Upper lobe of right lung (tissue), 1 donor: ENCODE measurements at places on chromosomes 11 and 22.

GRCh38 chr11:130523609-130524008 lies 75.2 kb downstream of the ADAMTS15 start:
- DNase-seq = no peak

DNA sequence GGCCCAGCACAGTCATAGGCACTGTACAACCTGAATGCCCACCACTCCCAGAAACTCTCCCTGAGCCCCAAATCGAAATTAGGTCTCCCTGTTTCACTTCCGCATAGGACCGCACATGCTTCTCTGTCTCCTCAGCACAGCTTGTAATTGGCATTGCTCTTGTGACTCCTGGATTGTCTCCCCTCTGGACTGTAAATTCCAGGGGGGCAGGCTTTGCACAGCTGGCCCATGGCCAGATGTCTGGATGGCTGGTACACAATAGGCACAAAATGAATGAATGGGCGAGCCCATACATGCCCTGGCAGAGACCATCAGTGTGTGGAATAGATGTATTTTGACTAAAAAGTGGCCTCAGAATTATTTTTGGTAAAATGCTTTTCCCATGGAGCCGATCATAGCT lies 63.3 kb upstream of the PHF21B start:
- no peak for DNase-seq

DNA sequence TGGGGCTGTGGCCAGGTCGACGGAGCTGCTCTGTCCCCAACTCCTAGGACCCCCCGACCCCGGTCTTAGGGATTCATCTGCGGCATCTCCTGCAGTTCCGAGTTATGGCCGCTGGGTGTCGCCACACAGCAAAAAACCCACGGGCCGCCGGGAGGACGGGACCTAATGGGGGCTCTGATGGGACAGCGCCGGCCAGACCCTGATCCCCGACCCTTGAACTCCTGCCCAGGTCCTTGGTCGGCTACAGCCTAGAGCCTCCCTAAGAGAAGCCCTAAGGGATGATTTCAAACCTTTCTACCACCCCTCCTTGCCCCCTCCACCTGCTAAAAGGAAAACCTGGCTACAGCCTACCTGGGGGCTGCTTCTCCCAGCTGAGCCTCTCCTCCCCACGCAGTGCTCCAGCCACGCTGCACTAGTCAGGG lies 30.8 kb upstream of the LRRC10B start:
- peak; percentile 73 for DNase-seq

- no peak for DNase-seq
Observed at GRCh38 chr11:94000659-94001058, 20.5 kb upstream of the HEPHL1 start.

- no peak for DNase-seq
Observed at GRCh38 chr11:17414992-17415391, 26.5 kb upstream of the KCNJ11 start.

- DNase-seq = no peak
Observed at GRCh38 chr11:7428196-7428595, 57.1 kb upstream of the OLFML1 start.

DNA sequence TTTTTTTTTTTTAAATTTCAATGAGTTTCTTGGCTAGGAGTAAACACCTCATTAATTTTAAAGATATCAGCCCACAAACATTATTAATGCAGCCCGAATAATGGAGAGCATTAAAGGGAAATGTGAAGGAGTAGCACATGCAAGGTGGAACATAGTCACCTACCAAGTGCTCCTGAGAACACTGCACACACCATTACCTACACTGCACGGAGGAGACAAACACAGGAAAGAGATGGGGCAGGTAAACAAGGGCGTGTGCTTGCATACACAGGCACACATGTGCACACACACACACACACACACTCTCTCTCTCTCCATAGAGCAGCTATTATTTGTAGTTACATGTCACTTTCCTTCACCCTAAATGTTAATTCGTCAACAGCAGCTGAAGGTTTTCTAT lies 30.2 kb downstream of the HTR3B start:
- DNase-seq = no peak

DNA sequence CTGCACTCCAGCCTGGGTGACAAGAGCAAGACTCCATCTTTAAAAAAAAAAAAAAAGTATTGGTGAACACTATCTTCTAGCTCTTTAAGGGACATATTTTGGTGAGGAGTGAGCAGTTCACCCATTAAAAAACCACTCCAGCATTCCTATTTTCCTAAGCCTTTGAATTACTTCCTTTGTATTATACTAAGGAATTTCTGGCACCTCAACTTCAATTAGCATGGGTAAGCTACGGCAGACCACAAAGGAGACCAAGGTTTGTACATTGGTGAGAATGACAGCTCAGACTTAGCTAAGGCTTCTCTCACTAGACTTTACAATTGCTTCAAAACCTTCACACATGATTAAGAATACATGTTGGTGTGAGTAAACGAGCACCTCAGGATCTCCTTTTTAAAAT lies 57.0 kb upstream of the BIRC3 start:
- DNase-seq = no peak

DNA sequence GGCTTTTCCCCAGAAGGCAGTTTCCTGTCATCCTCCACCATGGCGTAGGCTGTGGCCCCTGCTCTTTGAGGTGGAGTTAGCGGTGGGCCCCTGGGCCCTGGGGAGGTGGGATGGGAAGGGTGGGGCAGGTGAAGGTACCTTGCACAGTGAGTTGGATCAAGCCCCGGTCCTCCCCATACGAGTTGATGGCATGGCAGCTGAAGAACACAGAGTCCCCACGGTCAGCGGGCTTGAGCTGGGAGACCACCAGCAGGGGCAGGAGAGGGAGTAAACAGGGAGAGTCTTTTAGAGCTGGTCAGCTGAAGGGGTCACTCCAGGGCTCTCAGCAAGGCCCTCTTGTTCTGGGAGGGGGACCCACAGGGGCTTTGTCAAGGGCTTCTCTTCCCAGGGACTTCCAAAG lies 153.4 kb downstream of the CEP164 start:
- DNase-seq = no peak

GRCh38 chr11:7858006-7858405 lies 61.3 kb upstream of the OR5P2 start:
- no peak for DNase-seq

DNA sequence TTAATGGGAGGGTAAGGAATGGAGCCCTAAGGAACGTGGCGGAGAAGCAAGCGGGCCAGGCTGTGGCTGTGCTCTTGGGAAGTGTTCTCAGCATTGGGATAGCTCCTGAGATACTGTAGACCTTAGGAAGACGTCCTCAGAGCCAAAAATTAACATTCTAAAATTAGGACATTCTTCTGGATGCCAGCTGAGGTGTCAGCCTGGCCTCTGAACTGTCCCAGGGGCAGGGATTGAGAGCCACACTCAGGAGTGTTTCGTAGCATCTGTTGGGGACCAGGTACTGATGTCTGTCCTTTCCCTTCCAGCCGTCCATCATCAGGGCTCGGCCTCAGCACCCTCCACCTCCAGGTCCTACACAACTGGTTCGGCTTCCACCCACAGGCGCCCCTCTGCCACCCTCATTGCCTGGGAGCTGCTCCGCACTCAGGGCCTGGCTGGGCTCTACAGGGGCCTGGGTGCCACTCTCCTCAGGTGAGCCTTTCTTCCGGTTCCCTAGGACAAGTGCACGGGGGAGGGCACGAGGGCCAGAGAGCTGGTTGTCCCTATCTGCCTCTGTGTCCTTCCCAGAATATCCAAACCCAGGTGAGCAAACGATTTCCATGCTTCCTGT lies 23.6 kb downstream of the SLC25A18 start:
- DNase-seq = peak; percentile 61

DNA sequence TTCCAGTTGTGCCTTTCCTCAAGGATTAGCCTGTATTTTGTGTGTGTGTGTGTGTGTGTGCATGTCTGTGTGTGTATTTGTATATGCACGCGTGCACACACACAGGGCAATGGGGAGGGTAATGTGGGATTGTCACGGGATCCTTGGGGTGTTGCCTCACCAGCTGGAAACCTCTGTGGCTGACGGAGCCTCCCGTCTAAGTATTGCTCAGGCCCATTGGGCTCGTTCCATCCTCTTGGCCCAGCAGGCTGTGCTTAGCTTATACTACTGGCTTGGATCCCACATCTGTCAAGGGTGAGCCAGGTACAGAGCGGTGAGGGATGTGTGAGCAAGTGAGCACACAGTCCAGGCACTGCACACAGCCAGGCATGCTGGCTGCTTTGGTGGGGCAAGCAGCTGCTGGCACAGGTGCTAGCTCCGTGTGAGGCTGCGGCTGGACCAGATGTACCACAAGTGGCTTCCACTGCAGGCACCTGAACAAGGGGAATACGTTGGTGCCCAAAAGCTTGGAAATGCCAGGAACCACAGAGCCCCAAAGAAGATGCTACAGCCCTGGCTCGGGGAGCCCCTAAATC lies 462.8 kb downstream of the NELL1 start:
- no peak for DNase-seq

DNA sequence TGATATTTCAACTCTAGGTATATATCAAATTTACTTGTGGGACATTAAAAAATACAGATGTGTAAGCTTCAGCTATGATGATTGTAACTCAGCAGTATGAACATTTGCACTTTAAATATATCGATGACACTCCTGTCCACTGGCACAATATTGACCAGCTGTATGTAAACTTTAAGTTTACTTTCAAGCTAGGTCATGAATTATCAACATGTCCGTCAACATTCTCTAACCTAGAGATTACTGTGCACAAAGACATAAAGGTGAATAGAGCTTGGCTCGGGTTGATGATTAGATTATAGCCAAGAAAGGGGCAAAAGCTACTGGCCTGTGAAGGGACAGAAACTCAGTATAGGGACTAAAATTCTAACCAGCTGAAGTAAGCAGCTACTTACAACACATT lies 286.6 kb downstream of the SWAP70 start:
- DNase-seq = no peak

GRCh38 chr11:17298302-17298701 lies 21.8 kb downstream of the NUCB2 start:
- no peak for DNase-seq

DNA sequence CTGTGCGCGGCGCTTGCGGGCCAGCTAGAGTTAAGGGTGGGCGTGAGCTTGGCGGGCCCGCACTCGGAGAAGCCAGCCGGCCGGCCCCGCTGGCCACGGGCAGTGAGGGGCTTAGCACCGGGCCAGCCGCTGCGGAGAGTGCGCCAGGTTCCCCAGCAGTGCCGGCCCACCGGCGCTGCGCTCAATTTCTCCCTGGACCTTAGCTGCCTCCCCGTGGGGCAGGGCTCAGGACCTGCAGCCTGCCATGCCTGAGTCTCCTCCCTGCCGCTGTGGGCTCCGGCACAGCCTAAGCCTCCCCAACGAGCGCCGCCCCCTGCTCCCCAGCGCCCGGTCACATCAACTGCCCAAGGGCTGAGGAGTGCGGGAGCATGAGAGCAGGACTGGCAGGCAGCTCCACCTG lies 5.2 kb upstream of the PES1 start:
- DNase-seq = no peak

- no peak for DNase-seq
Observed at GRCh38 chr22:17918840-17919239, 105.5 kb downstream of the MICAL3 start.

DNA sequence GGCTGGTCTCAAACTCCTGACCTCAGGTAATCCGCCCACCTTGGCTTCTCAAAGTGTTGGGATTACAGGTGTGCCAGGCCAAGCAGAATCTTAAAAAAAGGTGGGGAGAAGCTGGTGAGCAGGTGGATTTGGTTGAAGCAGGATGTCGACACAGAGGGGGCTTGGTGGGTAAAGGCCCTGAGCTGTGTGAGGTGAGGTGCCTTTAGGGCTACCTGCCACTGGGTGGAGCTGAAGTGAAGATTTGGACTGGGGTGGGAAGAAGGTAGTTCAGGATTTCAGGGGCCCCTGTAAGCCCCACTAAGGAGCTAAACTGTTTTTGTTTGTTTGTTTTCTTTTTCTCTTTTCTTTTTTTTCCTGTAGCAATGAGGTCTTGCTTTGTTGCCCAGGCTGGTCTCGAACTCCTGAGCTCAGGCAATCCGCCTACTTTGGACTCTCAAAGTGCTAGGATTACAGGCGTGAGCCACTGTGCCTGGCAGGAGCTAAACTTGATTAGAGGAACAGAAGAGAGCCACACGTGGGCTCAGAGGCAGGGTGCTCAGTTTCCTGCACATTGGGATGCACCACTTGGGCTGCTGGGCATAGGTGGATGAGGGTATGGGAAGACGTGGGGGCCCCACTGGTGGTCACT lies 6.0 kb downstream of the P2RX6 start:
- no peak for DNase-seq

DNA sequence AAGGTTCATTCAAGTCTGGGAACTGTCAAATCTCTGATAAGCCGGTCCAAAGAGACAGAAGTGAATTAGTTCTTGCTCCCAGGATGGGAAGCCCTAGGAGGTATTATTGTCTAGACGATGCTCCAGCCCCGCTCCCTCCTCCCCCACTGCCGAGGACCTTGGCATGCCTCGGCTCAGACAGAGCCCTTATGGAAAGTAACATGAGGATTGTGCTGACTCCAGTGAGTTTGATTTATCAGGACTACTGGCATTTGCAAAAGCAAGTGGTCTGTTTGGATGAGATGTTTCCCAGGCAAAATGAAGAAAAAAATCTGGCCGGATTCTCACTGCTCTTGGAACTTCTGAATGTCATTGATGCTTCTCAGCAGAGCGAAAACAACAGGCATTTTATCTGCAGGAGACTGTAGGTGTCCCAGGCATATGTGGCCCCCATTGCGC lies 341.0 kb downstream of the ETS1 start:
- DNase-seq = no peak

DNA sequence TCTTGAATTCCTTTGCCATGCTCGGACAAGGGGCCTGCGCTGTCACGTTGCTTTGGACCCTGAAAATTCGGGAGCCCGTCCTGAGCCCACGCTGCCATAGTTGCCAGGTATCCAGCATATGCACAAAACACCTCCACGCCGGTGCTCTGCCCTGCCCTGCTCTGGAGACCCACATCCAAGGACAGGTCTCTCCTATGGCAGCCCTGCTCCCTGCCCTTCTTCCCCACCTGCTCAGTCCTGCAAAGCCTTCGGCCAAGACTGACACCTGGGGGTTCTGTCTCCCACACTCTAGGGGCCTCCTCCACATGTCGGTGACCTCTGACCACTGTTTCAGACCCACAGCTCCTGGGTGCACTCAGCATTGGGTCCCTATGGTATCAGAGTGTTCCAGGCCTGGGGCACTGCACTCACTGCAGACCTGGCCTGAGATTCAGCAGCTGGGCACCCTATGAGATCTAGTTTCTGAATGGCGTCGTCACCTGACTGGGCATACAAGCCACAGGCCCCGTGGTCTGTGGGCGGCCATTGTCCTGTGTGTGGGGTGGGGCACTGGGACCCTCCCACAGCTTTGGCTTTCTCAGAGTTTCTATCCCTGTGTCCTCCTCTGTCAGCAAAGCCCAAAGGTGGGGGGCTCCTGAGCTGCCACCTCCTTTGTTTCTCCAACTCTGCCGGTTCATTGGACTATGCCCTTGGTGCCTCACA lies 2.0 kb upstream of the KRTAP5-6 start:
- no peak for DNase-seq

- no peak for DNase-seq
Observed at GRCh38 chr11:96524475-96524874, 134.7 kb downstream of the JRKL start.

DNA sequence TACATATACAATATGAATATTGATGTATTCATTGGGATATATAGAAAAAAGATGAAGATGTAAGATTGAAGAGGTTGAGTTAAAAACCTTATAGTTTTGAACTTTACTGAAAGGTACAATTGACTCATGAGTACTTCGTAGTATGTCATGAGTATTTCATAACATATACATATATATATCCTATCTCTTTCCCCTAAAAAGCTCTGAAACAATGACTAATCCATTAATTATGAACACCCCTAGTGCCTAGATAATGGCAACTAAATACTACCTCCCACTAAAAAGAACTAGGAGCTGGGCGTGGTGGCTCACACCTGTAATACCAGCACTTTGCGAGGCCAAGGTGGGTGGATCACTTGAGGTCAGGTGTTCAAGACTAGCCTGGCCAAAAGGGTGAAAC lies 31.5 kb downstream of the SLC35F2 start:
- DNase-seq = no peak
